ENCODE measurements at places on chromosomes 5 and 9. TPM values are rescaled to one million over a fixed set of nuclear protein-coding genes. Genes with fewer than 3 reads are reported as not detected.
A peak's percentile ranks its signal among the peaks of the same experiment; 100 is the strongest.

The SOX30 gene
- 0.19 TPM for total RNA-seq

The CATSPER3 gene
- 1.1 TPM for total RNA-seq

The HSPB3 gene
- 549 TPM for total RNA-seq

The PPP2R2B gene
- 0.43 TPM for total RNA-seq

The SPINK6 gene
- not detected for total RNA-seq

The CARTPT gene
- not detected for total RNA-seq

The FBXW11 gene
- total RNA-seq, result 63.0 TPM

The BARHL1 gene
- not detected for total RNA-seq

The CDH12 gene
- total RNA-seq, result not detected

DNA sequence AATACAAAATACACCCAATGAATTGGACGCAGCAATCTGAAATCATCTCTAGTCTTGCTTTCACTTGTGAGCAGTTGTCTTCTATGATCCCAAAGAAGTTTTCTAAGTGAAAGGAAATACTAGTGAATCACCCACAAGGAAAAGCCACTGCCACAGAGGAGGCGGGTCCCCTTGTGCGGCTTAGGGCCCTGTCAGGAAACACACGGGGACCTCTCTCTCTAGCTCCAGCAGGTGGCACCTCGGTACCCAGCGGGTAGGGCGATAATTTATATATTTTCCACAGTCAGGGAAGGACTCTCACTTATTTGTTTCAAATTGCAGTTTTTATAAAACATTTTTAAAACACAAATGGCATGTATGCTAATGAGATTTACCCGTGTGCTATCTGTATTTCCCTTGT, 417.1 kb downstream of the KDM4C start:
- no peak for DNase-seq

GRCh38 chr9:110157823-110158664, 49.9 kb downstream of the C9orf152 start:
- no peak for DNase-seq

DNA sequence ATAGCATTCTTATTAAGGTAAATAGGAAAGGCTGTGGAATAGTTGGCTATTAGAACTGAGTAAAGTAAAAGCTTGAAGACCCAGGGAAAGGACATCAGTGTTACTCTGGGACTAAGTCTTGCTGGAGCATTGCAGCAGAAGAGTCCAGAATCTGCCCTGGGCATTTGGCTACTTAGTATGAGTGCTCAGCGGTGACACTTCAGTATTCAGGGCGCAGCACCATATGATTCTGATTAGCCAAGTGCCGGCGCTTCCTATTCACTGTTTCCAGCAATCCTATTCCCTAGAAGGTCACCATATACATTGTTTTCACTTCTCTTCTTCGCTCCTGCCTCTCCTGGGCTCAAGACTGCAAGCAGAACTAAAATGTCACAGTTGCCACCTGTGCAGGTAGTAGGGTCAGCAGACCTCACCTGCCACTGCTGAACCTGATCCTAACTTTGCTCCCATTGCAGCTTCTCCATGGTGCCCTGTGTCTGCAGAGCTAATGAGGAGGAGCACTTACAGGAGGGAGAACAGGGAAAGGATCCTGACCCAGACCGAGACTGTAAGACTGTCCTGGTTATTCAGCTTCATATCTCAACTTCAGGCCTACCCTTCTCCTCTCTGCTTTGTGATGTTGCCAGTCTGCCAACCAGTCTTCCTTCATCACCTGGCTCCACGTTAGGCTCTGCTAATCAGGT, 313.6 kb upstream of the PIK3R1 start:
- no peak for DNase-seq

GRCh38 chr5:122704247-122705036, 70.4 kb upstream of the SNX2 start:
- DNase-seq, result no peak

DNA sequence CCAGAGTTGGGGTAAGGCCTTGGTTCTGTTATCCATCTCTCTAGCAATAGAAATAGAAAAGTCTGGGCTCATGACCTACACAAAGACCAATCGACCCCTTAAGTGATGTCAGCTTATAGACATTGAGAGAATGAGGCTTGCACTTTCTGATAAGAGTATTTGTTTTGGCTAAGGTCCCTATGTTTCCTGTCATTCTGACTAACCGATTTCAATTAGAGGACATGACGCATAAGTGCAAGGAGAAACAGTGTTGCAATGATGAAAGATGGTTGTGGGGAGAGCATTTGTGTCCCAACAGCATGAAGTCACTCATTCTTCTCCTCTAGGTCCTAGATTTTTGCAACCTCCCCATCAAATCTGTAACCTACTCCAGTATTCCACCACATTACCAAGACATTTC, 255.1 kb downstream of the MAT2B start:
- no peak for DNase-seq

DNA sequence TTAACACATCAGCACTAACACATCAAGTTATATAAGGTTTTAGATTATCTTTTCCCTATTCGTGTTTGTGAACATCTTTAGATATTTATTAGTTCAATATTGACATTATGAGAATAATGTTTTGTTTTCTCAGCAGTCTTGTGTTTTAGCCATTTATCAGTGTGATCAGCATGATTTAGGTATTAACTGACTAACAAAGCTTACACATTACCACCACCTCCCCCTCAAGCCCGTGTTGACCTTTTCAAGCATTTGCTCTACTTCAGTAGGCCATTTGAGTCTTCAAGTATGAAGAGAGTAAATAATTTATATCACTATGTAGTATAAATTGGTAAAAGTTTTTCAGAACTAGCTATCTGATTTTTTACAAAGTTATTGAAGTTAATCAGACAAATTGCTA, 6.9 kb downstream of the PBX3 start:
- DNase-seq, result no peak

DNA sequence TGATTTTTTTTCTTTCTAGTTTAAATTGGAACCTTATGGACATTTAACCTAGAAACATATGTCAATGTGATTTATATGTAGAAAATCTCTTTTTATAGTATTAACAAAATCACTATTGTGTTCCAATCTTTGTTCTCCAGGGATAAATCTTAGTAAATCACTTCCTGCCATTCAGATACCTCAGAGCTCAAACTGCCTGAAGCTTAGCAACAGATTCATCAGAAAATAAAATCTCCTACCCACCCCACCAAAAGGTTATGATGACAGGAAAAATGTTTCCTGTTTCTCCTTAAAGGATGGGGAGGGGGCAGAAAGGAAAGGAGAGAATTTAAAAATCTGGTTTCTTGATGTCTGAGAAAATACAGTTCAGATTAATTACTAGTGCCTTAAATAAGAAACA, 105.0 kb upstream of the TUT7 start:
- no peak for DNase-seq

GRCh38 chr5:180210961-180211760, 2.1 kb upstream of the RASGEF1C start:
- DNase-seq, result no peak

- DNase-seq, result no peak
These were observed 849.2 kb downstream of the TAF11L14 start for GRCh38 chr5:18483451-18483850.

GRCh38 chr9:126526218-126527108, 87.3 kb upstream of the LMX1B start:
- DNase-seq, result peak; percentile 37

DNA sequence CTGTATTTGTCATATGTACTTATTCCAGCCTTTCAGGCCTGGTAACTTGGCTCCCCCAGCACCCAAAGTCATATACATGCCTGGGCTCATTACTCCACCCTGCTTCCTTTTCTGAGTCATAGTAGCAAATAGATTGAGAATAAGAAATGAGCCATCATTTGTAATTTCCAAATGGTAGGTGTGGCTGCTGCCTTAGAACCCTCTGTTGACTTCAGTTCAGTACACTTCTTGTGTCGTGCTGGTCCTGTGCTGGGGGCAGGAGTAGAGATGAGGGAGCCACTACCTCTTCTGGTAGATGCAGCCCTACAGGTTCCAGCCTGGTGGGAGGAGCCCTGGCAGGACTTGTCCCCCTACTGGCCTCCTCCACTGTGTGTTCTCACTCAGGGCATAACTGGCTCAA, 11.1 kb downstream of the GM2A start:
- no peak for DNase-seq

DNA sequence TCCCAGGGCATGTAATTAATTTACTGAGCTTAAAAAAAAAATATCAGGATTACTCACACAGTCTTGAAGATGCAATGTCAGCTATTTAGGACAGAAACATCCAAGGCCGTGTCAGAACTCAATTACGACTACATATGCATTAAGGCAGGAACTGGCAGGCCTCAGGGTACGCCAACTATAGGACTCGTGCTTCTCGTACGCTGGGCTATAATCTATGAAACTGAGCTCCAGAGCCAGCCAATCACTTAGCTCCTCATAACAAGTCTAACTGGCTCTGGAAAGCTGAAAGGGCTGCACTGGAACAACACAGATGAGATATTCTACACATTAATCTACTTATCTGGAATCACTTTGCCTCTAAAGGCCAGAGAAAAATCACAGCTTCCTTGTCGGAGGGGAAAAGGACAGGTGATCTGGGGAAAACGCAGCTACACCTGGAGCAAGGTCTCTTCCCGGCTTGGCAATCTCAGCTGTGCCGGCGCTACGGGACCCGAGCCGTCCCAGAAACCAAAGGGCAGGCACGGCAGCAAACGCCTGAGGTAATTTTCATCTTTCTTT, 212.0 kb downstream of the DEPDC1B start:
- no peak for DNase-seq

DNA sequence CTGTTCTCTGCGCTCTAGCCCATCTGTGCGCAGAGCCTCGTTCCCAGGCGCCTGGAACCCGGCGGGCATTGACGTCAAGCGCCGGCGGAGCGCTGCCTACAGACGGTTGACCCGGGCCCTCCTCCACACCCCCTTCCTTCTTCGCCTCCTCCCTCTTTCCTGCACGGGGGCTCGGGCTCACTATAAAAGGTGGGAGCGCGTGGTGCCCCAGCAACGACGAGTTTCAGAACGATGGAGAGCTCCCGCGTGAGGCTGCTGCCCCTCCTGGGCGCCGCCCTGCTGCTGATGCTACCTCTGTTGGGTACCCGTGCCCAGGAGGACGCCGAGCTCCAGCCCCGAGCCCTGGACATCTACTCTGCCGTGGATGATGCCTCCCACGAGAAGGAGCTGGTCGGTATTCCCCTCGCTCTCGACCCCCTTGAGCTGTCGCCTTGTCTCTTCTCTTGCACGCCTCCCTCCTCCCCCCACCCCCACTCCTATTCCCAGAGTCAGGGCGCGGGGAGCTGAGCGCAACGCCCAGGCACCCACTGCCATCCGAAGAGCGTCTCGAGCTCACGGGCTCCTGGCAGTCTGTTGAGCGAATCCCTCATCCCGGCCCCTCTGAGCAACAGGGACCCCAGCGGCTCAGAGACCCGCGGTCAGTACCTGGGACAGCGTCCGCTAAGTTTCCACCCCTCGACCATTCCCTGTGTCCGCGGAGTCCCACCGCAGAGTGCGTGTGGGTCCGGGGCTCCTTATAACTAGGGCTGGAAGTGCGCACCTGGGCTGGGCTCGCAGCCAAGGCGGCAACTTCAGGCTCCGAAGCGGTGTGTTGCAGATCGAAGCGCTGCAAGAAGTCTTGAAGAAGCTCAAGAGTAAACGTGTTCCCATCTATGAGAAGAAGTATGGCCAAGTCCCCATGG, at the start of gene CARTPT:
Gene CARTPT, plus strand, starts transcription at position 213 of the 902 bp plus-strand sequence. Its CDS starts 19 bp downstream, at position 232.
- DNase-seq, result no peak

DNA sequence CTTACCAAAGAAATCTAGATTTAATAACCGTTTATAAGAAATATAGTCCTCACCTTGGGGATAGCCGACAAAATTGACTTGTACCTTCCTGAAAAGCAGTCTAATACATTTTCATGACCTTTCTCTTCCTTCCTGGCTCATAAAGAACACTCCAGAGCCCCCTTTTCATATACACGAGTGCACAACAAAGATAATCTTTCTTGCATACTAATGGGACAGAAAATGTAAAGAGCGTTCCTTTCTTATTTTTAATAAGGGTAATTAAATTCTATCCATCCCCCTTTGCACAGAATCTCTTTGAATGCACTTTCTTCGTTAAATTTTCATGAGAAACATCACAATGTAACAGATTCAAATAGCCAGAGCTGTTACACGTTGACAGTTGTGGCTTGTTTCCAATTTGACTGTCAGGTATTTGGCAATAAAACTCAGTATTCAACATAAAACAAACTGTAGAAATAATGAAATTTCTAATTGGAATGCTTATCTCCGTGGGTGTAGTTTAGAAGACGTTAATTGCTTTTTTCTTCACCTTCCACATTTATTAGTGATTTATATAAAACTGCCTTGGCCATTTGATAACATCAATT, 732.3 kb upstream of the DMAC1 start:
- no peak for DNase-seq

- no peak for DNase-seq
These were observed 22.4 kb downstream of the NANS start for GRCh38 chr9:98078895-98079294.

GRCh38 chr5:170632266-170632984, 128.6 kb downstream of the KCNIP1 start:
- no peak for DNase-seq

GRCh38 chr9:89039664-89040063, 48.4 kb downstream of the S1PR3 start:
- DNase-seq, result no peak

- DNase-seq, result no peak
These were observed 1187.1 kb downstream of the CDH9 start for GRCh38 chr5:25851301-25851700.

GRCh38 chr9:129026442-129027223, 1.5 kb downstream of the SH3GLB2 start:
- DNase-seq, result no peak

DNA sequence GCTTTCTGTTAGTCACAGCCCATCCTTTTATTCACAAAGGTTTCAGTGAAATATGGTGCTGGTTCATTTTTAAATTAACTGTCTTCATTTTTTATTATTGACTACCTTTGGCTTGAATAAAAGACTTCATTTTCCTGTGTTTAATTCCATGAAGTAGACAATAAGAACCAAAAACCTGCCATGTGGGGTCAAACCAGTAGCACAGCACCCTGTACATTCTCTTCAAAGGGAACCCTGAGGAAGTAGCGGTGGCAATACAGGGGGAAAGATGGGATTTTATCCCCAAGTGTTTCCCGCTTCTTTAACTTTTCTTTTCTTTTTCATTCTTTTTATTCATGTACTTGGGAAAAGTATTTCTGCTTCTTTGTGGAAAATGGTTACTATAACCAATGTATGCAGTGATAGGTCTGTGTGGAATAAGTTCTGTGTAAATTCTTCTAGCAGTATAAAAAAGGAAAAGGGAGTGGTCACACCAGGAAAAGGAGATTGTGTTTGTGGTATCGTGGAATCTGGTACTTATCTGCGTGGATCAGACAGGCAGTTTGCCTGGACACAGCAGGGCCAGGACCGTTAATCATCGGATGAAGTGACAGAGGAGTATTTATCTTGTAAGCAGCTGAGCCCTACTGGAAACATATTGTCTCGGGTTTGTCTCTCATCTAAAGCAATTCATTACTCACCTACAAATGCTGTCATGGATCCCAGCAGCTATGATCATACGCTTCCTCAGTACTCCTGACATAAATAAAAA, 94.2 kb downstream of the PPIC start:
- no peak for DNase-seq

DNA sequence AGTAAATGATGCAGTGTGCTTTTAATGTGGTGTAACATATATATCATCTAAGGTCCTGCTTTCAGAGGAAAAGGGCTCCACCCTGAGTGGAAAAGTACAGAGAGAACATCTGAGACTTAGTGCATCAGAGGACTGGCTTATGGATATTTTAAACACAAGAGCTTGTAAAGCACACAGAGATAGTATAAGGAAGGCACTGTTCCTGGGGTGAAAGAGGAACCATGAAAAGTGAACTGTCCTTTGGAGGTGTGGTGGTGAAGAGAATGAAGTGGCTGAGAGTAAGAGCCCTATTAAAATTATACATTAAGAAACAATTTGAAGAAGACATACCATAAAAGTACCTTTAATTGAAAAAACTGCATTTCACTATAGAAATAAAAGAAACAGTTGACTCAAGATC, 68.9 kb downstream of the CSF2 start:
- no peak for DNase-seq
